ENCODE measurements at places on chromosomes 6 and 20.

GRCh38 chr6:125939026-125939425 is 17.5 kb upstream of the HINT3 start:
- DNase-seq = no peak

DNA sequence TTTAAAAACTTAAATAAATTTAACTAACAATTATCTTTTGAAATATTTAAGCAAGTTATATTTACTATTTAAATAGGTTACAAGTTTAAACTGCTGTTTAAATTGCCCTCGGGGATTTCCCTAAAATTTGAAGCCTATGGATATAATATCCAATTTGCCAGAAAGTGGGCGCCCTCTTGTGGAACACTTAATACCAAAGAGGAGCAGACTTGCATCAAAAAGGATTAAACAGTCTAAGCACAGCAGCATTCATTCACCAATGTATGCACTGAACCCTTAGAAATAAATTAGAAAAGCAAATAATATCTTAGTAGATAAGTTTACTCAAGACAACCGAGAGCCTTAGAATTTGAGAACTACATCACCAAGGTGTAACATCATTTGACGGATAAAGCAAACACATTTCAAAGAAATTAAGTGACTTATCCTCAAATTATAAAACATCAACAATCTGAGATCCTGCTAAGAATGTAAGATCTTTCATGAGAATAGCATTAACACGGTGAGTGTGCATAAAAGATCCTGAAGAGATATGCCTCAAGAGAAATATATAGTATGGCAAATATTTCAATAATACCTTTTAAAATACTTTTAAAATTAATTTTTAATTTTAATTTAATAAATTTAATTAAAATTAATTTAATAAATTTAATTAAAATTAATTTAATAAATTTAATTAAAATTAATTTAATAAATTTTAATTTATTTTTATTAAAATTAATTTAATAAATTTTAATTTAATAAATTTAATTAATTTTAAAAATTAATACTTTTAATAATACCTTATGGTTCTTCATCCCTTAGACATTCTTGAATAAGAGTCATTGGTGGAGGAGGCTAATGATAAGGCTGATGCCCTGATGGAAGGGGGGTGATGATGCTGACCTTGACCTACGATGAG is 11.5 kb upstream of the MEP1A start:
- peak; percentile 37 for DNase-seq

DNA sequence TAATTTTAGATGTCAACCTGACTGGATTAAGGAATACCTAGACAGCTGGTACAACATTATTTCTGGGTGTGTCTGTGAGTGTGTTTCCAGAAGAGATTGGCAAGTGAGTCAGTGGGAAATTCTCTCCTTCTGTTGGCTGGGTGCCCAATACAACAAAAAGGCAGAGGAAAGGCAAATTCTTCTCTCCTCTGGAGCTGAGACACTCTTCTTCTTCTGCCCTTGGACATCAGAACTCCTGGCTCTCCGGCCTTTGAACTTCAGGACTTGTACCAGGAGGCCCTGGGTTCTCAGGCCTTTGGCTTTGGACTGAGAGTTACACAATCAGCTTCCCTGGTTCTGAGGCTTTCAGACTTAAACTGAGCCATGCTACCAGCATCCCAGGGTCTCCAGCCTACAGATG is 7.8 kb upstream of the BTN3A1 start:
- no peak for DNase-seq

DNA sequence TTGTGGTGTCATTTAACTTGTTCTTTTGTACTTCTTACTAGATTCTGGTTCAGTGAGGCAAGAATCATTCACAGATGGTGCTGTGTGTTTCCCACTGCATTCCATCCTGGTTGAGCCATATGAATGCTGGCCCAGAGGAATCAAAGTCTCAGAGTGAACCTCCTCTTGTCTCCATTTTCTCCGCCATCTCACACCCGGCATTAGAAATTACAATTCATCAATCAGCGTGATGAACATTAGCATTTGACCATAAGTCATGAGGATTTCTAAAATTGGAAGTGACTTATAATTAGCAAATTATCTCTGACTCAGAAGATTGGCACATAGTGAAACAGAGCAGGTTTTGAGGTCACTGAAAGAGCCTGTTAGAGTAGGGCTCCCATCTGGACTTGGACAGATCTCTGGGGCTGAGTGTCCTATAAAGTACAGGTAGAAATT is 25.2 kb downstream of the TNFAIP3 start:
- no peak for DNase-seq

DNA sequence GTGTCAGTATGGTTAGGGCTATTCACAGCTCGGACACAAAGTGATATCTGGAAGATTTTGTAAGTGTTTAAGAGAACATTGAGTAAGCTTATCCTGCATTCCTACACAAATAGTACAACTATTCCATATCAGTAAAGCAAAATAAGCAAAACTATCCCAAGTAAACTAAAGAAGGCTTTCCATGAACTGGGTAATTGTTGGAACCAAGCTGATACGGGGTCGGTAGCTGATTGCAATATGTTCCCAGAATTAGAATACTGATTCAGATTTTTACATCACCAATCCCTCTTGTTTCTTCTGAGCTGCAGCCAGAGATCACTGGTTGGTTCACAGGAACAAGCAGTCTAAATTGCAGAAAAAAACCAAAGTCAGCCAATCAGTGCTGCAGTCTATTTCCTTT is 54.1 kb downstream of the CDS2 start:
- no peak for DNase-seq

All from NCI-H1092 (cell line).